ENCODE measurements at places on chromosomes 11 and 22.

DNA sequence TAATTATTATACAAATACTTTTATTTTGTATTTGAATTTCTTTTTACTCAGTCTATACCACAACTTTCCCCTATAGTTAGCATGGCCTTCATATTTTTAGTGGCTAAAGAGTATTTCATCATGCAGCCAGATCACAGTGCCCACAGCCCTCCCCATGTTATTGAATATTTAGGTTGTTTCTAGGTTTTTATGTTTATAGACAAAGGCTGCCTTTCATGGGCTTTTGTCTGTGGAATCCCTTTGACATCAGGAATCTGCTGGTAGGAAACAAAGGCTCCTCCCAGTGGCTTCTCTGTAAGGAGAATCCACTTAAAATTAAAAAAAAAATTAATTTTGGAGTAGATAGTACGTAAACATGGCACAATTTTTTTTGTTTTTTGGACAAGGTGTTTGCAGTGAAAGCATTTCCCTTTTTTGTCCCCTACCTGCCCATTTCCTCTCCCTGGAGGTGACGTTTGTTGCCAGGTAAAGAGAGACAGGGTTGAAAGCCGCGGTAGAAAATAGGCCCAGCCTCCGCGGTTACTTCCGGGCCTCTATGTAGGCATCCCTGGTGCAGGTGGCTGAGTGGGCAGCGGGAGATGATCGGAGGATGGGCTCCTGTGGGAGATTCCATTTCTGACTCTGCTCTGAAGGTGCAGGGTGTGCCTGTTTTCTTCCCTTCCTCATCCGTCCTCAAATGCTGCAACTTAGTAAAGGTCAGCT lies 82.2 kb upstream of the OR4B1 start:
- DNase-seq: no peak

DNA sequence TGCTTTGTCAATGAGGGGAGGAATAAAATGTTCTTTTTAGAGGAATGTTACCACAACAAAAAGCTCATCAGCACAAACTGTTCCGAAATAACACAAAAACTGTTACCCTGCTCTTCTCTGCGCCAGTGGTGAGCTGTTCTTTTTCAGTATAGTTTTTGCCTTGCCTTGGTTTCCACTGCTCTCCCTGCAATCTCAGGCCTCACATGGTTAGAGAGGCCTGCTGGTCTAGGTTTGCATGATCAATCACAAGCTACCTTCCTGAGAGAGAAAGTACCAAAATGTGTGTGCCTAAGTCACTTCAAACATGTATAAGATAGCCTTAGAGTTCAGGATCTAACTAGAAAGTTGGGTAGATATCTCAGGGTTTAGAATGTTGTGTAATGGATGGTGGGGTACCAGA lies 114.6 kb downstream of the STIM1 start:
- DNase-seq: no peak

DNA sequence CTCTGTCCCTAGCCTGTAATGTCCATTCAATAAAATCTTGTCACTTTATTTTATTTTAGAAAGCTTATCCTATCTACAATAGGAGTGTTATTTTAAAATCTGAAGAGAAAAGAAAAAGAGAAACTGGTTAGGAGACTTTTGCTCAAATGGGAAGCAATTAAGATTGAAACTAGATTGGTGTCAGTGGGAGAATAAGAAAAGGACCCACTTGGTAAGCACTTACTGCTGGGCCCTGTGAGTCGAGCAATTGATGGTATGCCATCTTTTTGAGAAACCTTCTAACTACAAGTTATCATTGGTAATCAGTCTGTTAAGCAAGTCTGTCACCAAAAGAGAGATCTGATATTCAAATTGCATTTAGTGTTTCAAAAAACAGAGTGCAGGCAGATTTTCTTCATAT lies 258.4 kb downstream of the GRM5 start:
- DNase-seq: no peak

DNA sequence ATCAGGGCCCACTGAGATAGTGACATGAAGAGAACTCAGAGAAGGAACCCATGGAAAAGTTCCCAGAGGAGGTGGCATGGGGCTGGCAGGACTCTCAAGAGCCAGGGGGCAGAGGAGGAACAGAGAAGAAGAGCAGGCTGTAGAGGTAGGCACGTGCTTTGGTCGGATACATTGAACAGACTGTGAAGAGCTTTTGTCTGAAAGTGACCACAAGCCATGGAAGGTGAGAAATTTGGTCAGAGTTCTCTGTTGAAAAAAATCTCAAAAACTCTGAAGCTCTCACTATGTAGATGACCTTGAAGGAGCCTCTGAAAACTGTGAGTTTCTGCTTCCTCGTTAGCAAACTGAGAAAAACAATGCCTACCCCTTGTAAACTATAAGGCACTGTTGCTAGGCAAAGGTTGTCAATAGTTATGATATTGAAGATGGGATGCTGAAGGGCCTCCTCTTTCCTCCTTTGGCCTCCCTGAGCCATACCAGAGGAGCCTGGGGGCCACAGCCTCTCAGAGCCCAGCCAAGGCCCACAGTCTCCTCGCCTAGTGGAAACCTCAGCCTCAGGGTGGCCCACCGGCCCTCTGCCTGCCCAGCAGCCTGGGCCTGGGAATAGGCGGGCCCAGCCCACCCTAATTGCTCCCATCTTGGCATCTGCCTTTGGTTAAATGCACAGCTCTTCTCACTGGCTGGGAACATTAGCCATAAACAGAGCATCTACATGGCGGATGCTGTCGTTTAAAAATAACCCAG lies 415.7 kb downstream of the SOX6 start:
- DNase-seq: no peak

DNA sequence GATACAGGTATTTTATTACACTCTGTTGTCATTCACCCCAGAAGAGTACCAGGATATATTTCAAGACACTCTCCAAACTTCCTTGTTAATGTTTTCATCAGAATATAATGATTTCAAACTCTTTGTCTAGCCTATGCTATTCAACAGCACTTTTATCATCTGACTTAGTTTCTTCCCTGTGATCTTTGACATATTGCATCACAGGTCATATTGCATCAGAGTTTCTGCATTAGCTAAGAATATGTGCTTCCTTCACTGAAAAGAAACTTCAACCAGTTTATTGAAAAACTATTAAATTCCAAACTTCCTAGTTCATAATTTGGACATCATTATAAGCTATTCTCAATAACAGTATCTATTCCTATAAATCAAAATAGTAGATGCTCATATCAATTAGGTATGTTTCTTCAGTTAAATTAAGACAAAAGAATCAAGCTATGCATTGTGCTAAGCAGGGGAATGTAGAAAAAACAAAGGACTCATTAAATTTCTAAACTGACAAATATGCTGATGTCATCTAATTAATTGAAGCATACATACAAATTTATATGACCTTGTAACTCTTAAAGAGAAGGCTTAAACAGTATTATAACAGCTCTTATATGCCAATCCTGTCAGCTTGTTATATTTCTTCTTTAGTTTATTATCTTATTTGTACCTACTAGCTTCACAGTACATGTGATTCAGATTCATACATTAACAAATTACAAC lies 361.8 kb upstream of the LUZP2 start:
- no peak for DNase-seq

DNA sequence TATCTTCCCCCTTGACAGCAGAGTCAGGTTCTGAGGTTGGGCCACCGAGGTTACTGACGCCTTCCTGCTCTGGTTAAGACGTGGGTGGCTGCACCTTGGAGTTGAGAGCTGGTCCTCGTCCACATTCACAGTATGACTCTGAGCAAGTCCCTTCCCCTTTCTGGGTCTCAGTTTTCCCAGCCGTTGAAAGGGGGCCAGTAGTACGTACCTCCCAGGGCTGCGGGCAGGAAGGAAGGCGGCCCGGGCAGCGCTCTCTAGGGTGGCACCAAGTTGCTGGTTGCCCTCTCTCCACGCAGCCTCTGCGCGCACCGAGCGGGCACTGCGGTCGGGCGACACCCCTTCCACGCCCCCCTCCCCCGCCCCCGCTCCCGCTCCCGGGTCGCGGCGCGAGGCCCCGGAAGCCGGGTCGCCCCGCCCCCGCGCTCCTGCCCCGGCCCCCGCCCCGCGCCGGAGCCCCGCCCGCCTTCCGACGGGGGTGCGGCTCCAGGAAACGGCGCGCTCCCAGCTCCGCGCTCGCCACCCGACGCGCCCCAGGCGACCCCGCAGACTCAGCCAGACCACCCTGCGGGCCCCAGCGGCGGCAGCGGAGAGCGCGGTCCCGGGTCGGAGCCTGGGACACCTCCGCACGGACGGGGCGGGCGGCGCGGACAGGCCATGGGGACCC lies at the start of gene EHBP1L1:
TSS of gene EHBP1L1 (plus strand) at position 486 of the 664 bp plus-strand sequence. CDS start 250 bp downstream, outside the sequence.
- peak; percentile 78 for DNase-seq

GRCh38 chr11:120615391-120615790 lies 103.8 kb downstream of the GRIK4 start:
- DNase-seq: no peak

DNA sequence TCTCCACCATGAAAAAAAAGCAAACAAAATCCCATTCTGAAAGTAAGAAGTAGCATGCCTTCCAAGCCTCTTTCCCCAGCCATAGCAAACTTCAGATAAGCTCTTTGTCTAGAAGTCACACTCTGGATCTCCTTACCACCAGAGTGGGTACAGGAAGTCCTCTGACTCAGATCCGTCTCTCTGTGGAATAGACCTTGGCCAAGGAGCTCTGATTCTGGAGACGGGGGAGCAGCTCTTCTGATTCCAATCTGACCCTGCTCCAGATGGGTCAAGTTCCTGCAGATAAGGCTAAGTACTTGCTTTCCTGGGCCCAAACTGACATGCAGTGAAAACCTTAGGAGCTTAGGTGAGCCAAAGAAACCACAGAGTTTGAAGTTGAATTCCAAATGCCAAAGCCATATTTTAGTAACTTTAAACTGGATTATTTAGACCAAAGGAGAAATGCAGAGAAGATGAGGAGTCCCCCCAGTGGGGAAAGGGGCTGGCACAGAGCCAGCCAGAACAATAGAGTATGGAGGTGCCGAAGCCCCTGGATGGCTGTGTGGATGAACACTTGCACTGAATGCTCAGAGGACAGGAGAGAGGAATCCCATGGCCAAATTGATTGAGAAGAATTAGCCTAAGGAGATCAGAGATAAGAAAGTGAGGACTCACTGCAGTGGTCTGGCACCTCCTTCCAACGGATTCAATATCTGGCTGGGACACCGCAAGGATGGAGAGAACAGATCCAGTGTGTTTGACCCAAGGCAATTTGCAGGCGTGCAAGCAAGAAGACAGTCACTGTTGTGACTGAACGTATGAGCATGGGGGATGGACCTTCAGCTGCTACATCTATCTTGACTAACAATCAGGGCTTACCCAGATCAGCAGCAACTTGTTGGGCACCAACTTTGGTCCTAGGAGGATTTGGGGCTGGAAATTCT lies 54.9 kb downstream of the ENDOD1 start:
- DNase-seq: peak; percentile 90

DNA sequence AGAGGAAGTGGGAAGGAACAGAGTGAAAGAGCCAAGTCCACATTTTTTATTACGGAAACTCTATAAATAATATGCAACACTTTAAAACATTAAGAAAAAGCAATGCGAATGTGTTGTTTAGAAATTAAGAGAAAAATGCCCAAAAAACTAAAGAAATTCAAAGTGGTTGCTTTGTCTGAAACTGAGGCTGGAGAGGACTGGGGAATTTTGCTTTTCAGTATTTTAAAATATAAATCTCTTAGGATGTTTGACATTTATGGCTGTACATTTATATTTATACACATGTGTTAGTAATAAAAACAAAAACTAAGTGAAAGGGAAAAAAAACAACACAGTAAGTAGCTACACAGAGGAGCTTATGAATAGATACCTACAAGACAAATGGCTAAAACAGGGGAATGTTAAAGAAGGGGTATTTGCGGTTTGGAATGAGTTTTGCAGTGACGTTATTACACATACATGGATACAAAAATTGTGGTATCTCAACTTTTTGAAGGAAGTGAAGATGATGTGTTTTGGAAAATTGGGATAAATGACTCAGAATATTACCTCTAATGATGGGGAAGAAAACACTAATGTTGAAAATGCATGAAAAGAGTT lies 97.0 kb upstream of the DRD2 start:
- DNase-seq: no peak

DNA sequence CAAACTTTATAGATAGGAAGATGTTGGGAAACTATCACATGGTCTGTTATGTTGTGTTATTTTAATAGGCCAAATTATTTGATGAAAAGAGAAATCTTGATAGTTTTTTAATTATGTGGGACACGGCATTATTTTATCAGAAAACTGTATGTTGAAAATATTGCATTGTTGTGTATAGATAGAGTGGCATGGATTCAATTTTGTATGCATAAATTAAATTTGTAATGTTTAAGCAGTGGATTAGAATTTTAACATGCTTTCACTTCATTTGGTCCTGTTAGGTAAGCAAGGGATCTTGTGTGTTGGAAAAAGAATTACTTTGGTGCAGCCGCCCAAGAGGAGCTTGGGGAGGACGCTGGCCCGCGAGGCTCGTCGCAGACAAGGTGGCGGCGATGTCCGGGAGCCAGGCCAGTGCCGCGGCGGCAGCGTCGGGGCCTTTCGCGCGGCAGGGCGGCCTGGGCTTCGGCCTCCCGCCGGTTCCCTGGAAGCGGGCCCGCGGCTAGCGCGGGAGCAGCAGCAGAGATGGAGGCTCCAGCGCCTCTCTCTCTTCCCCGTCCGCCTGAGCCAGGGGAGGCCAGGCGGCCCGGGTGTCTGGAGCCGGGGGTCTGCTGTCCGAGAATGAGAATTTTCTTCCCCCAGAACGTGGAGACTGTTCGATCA lies 82.7 kb downstream of the GGT1 start:
- no peak for DNase-seq

DNA sequence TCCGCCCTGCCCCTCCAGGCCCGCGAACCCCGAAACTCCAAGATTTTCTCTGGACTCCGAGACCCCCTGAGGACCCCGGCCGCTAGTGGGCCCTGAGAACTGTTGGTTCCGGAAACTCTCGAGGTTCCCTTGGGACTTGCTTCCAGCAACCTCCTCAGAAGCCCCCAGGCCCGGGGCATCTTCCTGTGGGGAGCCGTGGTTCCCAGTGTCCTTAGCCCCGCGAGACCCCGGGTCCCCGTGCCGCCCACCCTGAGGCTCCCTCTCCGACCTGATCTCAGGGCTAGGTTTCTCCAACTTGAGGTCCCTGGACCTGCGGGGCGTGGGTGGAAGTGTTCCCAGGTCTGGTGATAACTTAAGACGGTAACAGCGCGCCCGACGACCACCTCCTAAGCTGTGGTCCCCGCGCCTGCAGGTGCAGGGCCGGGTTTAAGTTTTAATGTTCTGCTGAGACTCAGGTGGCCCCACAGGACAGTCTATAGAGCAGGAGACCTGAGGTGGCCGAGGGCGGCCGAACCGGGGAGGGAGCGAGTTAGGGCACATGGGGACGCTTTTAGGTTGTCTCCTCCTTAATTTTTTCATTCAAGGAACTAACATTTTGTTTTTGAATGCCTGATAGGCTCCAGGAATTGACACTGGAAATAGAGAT lies 720 bp downstream of the FAM118A start:
- DNase-seq: no peak

- DNase-seq: no peak
These were observed 938 bp downstream of the LAYN start for GRCh38 chr11:111541254-111542061.

Measured in CMK (cell line).